ENCODE measurements at places on chromosomes 13 and 19.

DNA sequence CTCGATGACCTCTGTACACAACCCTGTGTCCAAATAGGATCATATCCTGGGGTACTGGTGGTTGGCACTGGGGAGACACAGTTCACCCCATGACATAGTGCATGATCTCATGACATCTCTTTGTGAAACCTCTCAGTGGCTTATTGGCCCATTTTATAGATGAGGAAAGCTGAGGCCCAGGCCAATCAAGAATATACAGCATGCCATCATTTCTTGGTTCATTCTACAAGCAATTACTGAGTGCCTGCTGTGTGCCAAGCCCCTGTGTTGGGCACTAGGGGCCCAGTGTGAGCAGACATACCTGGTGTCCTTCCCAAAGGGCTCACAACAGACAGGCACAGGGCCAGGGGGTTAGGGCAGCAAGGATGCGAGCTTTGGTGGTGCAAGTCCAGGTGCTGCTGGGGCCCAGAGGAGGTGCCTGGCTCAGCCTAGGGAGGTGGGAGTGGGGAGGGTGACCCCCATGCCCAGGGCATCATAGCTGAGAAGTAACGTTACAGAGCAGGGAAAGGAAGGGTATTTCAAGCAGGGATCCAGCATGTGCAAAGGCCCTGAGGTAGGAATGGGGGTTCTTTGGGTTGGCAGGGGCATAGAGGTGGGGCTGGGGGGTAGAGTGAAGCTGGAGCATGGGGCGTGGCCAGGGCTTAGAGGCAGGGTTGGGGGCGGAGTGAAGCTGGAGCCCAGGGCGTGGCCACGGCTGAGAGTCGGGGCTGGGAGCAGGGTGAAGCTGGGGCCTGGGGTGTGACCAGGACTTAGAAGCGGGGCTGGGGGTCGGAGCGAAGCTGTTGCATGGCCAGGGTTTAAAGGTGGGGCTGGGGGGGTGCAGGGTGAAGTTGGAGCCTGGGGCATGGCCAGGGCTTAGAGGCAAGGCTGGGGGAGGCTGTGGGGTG, 20.7 kb downstream of the COLGALT1 start:
- no peak for DNase-seq

GRCh38 chr13:39036212-39036611, 1.7 kb downstream of the PROSER1 start:
- peak; percentile 59 for DNase-seq

DNA sequence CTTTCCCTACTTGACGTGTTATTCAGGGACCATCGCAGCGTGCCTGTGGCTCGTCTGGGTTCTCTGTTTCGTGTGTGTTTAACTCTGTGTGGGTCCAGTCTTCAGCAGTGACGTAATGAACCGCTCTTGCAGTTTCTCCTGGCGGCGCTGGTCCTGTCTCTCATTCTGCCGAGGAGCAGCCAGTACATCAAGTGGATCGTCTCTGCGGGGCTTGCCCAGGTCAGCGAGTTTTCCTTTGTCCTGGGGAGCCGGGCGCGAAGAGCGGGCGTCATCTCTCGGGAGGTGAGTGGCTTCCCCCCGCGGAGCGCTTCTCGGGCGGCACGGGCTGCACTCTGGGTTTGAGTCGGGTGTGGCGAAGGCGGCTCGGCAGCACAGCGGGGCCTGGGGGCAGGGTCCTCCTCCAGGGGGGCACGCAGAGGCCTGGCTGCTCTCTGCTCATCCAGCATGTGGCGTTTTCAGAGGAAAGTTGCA, 36.3 kb upstream of the TFDP1 start:
- no peak for DNase-seq

- no peak for DNase-seq
Observed at GRCh38 chr19:51754109-51754508, 2.4 kb upstream of the FPR1 start.

DNA sequence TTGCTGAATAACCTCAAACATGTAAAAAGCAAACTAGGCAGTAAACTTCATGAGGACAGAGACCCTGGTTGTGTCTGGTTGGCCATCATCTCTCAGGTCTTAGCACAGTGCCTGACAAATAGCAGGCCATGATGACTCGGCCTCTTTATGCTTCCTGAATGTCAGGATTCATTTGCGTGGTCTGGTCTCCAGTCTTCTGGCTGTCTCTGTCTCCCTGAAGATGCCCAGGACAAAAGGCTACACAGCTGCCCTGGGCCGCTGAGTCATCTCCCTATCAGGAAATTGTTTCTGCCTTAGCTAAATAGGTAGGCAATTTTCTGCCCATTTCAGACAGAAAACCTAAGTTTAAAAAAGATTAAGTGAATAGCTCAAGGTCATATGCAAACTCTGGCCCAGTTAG, 84.1 kb upstream of the FNDC3A start:
- DNase-seq: no peak

GRCh38 chr13:62781866-62782265, 1366.2 kb upstream of the PCDH20 start:
- no peak for DNase-seq

GRCh38 chr13:31094331-31095015, 67.2 kb downstream of the HSPH1 start:
- no peak for DNase-seq

DNA sequence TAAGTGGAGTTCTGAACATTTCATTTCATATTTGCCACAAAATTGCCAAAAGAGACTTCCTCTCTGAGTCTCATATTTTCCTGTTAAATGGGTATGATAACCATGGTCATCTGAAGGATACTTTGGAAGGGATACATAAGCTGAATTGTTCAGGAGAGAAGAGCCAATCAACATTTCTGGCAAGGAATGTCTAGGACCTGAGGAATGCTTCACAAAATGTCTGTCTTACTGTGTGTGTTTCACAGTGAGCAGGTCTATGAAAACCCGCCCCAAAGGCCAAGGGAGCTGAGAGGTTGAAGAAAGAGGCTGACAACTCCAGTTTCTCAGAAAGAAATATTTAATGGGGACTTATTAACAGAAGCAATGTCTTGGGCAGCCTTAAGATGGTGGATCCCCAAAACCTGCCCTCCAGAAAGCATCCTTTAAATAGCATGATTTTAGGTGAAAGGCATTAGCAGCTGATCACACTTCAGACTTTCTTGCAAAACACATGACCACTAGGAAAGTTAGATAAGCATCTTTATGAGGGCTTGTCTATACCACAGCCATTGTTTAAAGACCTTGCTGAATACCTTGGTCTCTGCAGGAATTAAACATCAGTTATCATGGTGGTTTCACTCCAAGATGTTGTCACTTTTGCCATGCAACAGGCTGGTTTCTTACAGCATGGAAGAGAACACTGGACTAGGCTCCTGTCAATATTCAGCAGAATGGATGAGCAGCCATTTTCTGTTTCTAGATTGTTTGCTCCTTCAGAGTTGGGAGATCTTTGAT, 78.9 kb downstream of the TNFSF11 start:
- DNase-seq: no peak

GRCh38 chr13:24459234-24459633, 53.3 kb downstream of the PARP4 start:
- peak; percentile 74 for DNase-seq

GRCh38 chr19:47104680-47105079, 8.9 kb downstream of the ZC3H4 start:
- no peak for DNase-seq

GRCh38 chr13:29473166-29473565, 122.3 kb downstream of the SLC7A1 start:
- DNase-seq: no peak

All from T-helper 1 cell (primary cell).